Mucosa of descending colon (tissue), 3 donors: ENCODE measurements at places on chromosomes 3 and 15. TPM values are rescaled to one million over a fixed set of nuclear protein-coding genes. Genes with fewer than 3 reads are reported as not detected.

DNA sequence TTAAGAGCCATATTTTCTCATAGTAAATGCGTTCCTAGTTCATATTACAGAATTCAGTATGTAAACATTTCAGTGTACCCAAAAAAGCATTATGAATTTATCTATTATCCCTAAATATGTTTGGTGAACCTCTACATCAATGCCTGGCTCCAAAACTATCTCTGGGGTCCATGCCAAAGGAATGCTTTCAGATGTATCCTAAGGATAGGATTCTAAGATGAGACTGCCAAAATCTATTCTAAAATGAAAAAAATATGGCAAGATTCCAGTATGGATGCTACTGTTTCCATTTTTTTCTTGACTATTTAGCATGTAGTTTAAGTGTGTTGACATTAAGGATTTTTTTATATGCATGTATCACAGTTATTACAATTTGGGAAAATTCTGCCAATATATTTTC, 18.8 kb downstream of the EIF5A2 start:
- no peak for DNase-seq

GRCh38 chr3:191005790-191006189, 143.3 kb upstream of the GMNC start:
- DNase-seq: no peak

- no peak for DNase-seq
Measured at GRCh38 chr15:65066635-65067316, 1.0 kb downstream of the RASL12 start.

DNA sequence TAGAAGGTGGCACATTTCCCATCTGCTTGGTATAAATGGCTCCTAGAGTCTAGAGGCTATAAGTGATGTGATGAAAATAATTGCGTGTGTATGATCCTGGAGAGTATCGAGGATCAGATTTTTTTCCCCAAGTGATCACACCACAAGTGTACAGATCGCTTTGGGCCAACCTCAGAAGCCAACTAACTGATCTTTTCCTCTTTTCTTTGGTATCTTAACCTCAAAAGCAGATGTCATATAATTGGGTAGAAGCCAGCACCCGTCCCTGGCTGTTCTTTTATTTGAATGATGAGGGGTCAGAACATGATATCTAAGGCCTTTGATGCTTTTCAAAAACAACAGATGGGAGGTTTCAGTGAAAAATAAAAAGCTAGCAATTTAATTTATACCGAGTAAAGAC, 3.3 kb downstream of the P2RY14 start:
- DNase-seq: no peak

- DNase-seq: no peak
Measured at GRCh38 chr3:108406661-108407206, 103.7 kb downstream of the MYH15 start.

DNA sequence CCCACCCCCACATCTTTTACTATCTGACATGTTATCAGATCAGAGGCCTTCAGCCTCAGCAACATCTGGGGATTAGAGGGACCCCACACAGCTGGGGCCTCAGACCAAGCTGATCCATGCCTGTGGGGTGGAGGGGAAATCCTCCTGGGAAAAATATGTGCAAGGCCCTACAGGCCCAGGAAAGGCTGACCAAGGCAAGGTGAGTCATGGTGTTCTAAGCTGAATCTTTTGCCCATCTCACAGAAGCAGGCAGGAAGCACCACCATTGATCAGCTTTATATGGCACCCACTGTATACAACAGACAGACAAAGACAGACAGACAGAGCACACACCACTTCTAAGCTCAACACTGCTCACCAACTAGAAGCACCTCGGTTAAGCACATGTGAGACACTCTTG, 12.4 kb upstream of the PARP6 start:
- no peak for DNase-seq

DNA sequence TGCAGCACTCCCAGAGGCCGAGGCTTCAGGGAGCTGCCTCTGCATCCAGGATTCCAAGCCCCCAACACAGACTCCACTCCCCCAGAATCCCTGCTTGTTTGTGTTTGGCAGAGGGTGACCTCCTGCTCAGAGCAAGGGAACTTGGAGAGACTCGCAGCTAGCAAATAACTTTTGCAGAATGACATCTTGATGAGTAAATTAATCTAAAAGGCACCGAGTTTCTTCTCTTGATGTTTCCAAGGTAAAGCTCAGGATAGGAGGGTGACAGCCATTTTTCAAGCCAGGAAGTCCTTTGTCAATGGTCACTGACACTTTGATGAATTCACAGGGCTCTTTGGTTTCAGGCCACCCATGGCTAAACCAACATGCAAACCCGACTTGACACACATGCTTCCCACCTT, 523.0 kb downstream of the NTRK3 start:
- no peak for DNase-seq

DNA sequence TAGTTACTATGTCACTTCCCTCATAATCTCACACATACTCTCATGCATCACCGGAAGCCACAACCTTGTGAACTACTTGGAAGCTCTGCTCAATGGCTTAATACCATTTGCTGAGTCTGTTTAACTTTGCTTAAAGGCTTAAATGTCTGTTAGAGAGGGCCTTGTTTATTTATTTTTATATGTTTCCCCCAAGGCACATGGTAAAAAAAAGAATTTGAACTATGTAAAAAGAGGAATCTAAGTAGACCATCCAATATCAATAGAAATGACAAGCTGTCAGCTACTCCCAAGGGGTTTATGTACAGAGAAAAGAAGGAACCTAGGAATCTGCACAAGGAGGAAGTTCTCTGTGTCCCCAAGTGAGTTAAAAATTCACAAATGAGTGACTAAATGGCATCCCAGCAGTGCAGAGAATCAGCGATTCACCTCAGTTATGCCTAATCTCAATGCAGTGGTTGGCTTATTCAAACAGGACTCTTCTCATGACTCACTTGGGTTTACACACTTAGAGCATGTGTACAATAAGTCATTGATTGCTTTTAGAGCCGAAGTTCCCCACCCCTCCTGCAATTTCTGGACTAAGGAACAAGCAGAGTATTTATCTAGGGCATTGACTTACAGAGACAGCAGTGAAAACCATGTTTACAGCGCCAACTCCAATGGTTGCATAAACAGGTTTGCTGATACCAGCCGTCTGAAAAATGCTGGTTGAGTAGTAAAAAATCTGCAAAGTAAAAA, 24.4 kb downstream of the SLC2A2 start:
- no peak for DNase-seq

- DNase-seq: no peak
Measured at GRCh38 chr3:31041161-31041978, 146.9 kb upstream of the GADL1 start.

DNA sequence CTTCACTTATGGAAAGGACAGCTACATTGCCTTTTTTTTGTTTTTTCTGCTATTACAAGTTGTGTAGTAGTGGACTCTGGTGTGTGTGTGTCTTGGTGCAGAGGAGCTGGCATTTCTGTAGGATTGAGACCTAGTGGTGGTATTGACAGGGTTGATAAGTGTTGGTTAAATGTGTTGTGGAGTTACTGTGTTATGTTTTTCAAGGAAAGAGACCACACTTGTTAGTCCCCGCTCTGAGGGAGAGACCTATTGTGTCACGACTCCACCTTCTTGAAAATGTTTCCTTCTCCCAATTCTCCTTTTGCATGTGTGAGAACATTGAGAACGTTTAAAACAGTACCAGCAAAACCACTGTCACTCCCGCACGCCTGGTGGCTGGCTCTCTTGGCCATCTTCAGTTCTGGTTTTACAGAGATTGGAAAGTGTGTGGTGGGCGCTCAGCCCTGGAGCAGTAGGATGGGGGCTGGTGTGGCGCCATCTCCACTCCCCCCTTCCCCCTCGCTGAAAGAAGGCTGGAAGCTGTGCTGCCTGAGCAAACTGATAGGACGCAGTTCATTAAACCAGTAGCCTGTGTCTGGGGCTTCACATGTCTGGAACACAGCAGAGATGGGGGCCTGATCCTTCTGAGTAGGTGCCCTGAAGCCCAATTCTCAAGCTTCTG, 5.5 kb downstream of the KLF13 start:
- no peak for DNase-seq

DNA sequence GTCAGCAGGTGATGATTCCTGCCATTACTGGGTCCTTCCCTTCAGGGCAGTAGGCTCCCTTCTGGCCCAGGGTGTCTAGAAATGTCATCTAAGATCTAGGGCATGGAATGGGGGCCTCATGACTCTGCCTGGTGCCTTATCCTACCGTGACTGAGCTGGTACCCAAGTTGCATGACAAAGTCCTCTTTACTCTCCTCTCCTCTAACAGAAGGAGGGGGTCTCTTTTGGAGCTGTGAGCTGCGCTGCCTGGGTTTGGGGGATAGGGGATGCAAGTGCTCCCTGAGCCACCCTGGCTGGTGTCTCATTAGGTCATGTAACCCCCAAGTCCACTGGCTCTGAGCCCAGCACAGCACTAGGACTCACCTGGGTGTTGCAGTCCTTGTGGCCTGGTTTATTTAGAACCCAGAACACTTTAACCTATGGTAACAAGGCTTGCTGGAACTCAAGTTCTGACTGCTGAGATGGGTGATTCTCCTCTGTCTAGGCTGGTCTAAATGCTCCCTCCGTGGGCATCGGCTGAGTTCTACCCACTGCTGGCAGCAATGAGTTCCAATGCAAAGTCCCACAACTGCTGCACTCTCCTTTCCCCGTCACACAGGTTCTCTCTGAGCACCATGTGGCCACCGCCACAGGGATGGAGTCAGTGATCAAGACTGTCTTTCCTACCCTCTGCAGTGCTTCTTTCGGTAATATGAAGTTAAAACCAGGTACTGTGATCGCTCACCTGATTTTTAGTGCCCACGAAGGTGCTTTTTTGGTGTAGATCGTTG, 34.0 kb downstream of the XXYLT1 start:
- no peak for DNase-seq

DNA sequence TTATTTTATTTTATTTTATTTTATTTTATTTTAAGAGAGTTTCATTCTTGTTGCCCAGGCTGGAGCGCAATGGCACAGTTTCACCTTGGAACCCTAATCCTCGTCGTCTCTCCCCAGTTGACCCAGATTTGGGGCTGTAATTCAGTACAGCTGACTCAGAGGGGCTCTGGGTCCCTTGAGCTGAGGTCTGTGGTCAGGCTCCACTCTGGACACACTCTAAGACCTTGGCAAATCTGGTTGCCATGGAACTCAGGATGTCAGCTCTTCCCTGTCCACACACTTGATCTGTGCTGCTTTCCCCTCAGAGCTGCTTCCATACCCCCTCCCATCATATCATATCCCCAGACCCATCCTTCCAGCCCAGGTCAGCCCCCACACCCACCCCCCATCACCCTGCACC, 675 bp upstream of the CYP11A1 start:
- no peak for DNase-seq

GRCh38 chr15:23411841-23412240, 35.2 kb downstream of the GOLGA6L2 start:
- no peak for DNase-seq

DNA sequence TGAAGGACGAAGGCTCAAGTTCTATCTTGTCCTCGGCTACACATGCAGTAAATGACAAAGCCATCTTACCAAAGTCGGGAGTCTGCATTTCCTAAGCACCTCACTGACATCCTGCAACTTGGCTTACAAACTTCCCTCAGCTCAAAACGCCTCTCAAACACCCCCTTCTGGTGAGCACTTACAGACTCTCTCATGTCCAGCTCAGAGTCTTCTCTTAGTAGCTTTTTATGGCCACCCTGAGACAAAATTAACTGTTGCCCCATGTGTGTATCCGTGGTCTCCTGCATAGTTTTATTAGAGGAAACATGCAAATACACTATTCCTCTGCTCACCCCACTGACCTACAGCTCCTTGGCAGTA, 819.7 kb downstream of the FHIT start:
- DNase-seq: no peak

- DNase-seq: no peak
Measured at GRCh38 chr3:4351164-4351855, 48.1 kb downstream of the SETMAR start.

- no peak for DNase-seq
Measured at GRCh38 chr15:43514241-43515057, 3.0 kb upstream of the MAP1A start.

- DNase-seq: no peak
Measured at GRCh38 chr3:33729993-33730392, 11.9 kb upstream of the CLASP2 start.

DNA sequence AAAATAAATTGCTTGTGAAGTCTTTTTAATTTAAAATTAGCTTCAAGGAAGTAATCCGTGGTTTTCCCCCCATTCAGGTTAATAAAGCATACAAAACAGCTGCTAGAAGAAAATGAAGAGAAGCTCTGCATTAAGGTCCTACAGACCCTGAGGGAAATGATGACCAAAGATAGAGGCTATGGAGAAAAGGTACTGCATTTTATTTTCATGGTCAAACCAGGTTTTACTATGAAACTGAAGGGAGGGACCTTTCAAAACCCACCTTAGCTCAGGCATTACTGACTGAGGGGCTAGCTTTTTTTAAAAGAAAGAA, 218.5 kb downstream of the ITPR1 start:
- no peak for DNase-seq

DNA sequence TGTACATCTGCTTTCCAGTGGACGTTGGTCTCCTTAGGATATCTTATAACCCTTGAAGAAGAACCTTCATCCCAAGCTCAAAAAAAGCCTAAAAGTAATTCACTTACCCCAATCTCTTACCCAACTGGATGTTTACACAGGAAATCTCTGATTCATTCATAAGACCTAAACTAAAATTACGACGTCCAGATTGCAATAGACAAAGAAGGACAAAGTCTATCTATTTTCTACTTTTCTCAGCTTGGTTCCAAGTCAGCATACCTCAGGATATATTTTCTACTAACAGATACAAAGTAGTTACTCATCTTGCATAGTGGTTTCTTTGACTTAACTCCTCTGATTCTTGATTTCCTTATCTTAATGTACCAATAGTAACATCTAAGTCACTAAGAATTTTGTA, 669.9 kb downstream of the OTOL1 start:
- no peak for DNase-seq

- DNase-seq: no peak
Measured at GRCh38 chr3:127588806-127589577, 1.5 kb downstream of the TPRA1 start.

DNA sequence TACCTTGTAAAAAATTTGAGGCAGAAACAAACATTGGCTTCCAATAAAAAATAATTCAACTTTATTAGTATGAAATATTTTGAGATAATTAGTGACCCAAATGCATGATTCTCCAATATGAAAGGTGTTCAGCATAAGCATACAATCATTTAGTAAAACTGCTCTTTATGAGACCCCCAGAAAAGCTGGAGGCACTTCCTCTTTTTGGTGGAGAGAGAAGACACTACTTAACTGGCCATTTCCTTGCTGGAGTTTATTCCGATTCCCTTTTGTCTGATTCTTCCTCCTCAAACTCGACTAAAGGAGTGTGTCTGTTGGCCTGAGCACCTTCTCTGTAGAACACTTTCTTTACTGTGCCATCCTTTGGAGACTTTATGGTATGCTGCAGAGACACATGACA, 34.8 kb upstream of the DCUN1D1 start:
- DNase-seq: no peak

- DNase-seq: no peak
Measured at GRCh38 chr3:98741121-98741716, 21.9 kb upstream of the ST3GAL6 start.

FBN1 gene
- 35.9 TPM for total RNA-seq

EFCC1 gene
- 12.0 TPM for total RNA-seq

C3orf62 gene
- total RNA-seq: 4.5 TPM

GOLGA8N gene
- total RNA-seq: 10.5 TPM

IL17RD gene
- total RNA-seq: 1.4 TPM

LIPH gene
- total RNA-seq: 46.3 TPM

HYAL1 gene
- 10.0 TPM for total RNA-seq

ARL6 gene
- 2.2 TPM for total RNA-seq

NUP210 gene
- total RNA-seq: 8.1 TPM

SPESP1 gene
- 3.8 TPM for total RNA-seq

CD80 gene
- total RNA-seq: 0.41 TPM

SAMD7 gene
- not detected for total RNA-seq

RPP14 gene
- 22.3 TPM for total RNA-seq

RTF1 gene
- 33.1 TPM for total RNA-seq
